ENCODE measurements at places on chromosomes 12 and 14.

DNA sequence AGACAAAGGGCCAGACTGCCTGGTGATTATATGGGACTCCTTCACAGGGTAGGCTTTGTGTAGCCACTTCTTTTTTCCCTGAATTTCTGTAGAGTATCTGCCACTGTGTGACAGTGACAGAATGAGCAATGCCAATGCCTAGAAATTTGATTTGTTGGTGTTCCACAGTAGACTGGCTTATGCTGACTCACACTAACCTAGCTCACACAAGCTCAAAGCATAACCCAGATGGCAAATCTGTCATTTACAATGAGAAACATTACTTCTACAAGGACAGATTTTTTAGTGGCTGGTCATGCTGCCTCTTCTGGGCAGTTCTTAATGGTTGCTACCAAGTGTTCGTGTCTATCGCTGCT lies 15.9 kb downstream of the CFAP251 start:
- no peak for DNase-seq

DNA sequence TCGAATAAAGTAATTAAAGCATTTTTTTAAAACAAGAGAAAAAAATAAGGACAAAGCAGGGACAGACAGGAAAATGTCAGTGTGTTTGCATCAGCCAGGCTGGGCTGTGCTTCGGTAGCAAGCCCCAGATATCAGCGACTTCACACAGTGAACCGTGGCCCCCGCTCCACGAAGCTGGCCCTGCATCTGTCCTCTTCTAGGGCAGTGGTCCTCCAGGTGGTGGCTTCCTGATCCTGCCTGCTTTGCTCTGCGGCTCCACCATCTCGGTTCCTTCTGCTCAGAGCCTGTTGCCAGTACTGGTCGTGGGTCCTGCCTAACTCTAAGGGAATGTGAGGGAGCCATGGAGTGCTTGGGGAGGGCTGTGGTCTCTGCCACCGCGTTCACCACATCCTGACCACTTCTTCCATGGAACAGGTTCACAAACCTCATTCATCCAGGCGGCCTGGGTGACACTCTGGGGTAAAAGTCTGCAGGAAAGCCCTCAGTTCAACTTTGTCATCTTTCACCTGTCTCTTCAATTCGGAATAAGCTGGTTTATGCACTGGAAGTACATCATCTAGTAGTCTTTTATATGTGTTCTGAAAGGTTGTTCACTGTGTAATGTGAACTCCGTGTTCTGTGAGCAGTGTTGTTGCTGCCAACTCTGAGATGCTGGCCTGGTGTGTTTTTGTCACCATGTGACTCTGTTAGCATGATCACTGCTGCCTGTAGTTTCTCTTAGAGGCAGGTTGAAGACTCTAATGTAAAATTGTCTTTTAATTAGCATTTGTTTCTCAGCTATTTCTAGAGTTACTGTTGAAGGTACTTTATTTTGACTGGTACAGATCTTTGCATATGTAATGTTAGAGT lies 47.9 kb downstream of the ANKRD9 start:
- no peak for DNase-seq

GRCh38 chr14:83470466-83470865 lies 1936.8 kb upstream of the SEL1L start:
- no peak for DNase-seq

- peak; percentile 78 for DNase-seq
Measured at GRCh38 chr12:56158926-56159461, 835 bp downstream of the MYL6 start.

DNA sequence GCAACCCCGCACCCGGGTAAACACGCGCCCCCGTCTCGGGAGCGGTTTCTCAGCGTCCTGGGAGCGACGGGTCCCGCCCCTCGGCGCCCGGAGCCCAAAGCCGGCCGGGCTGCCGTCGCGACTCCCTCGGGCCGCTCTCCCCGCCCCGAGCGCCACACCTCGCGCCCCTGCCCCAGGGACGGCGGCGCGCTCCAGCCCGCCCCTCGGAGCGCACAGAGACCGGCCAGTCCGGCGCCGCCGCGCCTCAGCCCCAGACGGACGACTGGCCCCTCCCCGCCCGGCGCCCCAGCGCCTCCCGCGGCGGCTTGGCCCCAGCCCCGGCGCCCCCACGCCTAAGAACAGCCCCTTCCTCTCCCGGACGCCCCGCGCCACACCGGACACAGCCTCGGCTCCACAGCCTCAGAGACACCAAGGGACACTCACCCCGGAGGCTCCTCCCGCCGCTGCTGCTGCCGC lies 411 bp downstream of the BTBD7 start:
- peak; percentile 46 for DNase-seq

- no peak for DNase-seq
Measured at GRCh38 chr14:101947577-101947903, 16.8 kb upstream of the DYNC1H1 start.
